ENCODE measurements at places on chromosomes 3 and 15.

DNA sequence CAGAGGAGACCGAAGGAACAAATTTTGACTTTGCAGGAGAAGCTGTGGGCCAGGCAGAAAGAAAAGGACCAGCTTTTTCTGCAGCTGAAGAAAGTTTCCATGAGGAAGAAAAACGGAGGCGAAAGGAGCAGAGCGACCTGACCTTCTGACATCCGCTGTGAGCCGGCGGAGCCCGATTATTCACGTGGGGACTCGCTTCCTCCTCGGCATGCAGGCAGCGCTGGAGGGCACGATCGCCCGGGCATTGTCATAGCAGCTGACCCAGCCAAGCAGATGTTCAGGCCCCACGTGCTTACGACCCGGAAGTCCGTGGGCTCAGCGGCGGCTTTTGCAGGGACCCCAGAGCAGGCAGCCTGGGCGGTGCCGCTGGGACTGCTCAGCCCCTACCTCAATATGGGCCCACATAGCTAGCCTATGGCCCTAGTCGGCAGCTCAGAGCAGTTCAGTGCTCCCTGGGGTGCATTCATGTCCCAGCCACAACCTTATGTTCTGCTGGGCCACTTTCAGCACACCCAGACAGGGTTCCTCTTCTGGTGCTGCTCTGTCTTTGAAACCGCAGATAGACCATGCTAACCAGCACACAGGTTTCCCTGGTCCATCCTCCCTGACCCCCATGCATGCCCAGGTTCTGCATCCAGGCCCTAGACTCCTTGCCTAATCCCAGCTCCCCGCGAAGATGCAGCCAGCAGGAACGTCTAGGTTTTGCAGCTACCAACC lies 10.5 kb upstream of the EIF4A2 start:
- peak; percentile 32 for DNase-seq

GRCh38 chr3:143924522-143925285 lies 46.9 kb upstream of the DIPK2A start:
- no peak for DNase-seq

GRCh38 chr3:86990012-86990733 lies 776 bp downstream of the VGLL3 start:
- no peak for DNase-seq

DNA sequence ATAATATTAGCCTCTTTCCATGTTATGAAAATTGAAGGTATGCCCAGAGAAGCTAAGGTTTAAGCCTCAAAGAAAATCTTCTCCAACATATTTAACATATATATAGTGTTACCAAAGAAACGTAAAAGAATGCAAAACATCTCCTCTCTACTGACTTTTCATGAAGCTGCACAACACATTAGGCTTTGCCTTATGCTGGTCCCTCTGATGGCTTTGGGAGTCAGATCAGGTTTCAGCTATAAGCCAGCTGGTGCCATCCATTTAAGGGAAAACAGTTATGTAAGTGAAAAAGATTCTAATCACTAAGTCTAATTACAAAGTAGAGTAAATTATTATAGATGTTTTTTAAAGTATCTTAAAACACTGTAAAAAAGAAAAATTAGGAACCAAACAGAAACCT lies 410.5 kb downstream of the LSAMP start:
- no peak for DNase-seq

GRCh38 chr15:101326462-101327146 lies 31.6 kb upstream of the SNRPA1 start:
- no peak for DNase-seq

DNA sequence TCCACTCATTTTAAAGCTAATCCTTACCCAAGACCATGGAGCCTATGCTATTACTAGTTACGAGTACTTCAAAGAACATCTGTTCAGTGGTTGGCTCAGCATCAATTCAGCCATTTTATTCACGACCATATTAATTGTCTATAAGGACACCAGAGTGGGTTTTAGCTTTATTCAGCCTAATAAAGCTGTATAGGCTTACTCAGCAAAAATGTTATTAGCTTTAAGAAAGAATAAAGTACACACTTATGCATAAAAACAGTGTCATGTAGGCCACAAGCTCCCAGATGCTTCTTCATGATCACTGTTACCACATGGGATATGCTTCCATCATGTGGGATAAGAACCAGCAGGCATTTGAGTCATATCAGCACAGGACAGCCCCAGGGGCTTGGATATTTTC lies 87.4 kb upstream of the GPR149 start:
- DNase-seq: no peak

DNA sequence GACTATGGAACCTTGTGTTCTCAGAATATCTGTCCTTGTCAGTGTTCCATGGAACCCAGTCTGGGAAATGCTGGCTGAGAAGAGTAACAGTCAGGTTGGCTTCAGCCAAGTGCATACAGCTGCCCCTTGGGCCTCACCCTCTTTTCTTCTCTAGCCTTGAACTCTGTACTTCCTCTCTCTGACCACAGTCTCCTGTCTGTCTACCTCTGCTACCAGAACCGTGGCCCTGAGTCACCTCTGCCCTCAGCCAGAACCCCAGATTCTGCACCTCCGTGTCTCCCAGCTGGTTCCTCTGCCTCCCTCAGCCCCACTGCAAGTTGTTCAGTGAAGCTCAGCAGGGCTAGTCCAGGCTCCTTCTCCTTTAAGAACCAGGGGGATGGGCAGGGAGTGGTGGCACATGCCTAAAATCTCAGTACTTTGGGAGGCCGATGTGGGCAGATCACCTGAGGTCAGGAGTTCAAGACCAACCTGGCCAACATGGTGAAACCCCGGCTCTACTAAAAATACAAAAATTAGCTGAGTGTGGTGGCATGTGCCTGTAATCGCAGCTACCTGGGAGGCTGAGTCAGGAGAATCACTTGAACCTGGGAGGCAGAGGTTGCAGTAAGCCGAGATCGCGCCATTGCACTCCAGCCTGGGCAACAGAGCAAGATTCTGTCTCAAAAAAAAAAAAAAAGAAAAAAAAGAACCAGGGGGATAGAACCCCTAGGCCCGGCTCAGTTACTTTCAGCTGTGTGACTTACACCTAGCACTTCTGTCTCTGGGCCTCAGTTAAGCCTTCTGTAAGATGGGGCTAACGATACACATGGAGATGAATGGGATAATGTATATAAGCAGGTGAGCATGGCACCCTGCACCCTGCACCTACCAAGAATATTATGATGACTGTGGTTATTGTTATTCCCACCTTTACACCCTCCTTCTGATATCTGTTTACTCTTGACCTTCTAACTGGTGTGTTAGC lies 24.3 kb upstream of the TATDN2 start:
- DNase-seq: peak; percentile 69

DNA sequence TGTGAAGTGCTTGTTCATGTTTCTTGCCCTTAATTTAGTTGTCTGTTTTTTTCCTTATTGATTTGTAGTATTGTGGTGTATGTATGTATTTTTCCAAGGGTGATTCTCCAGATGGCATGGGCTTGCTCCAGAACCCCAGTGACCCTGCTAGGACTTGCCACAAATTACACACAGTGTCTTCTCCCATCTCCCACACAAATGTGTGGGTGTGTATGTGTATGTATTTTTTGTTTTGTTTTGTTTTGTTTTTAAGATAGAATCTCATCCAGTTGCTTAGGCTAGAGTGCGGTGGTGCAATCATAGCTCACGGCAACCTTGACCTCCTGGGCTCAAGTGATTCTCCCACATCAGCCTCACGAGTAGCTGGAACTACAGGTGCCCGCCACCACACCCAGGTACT lies 36.2 kb upstream of the ARID3B start:
- DNase-seq: no peak

DNA sequence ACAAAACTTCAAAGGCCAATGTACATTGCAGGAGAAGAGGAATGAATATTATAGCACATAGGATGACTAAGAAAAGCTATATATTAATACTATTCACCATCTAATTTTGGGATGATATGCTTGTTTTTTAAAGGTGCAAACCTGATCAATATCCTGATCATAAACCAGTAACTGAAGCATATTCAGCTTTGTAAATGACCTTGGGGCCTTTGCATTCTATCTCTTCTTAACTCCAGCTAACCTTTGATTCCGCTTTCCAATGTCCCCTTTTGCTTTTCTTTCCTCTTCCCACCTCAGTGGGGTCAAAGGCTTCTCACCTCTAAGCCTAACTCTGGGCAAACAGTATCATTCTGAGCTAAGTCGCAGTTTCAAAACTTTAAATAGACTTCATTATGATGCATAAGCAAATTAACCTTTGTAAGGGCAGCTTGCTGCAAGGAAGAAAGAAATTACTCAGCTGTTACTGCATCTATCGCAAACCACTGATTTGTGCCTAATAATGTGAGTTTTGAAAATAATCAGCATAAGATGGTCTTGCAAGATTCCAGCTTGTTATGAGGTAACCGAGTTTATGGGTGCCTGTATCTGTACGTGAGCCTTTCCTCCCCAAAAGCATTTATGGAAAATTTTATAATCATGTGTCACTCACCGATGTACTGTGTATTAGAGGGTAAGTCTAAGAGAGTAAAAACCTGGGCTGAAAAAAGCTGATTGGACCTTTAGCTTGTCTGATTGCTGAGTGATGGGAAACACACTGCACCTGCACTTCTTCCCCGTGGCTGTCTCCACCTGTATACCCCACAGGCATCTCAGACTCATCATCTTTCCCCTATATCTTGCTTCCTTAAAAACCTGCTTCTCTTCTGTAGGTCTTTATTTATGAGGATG lies 116.8 kb downstream of the TPRG1 start:
- DNase-seq: no peak

- no peak for DNase-seq
Measured at GRCh38 chr3:110895054-110895453, 176.6 kb upstream of the NECTIN3 start.

- DNase-seq: no peak
Measured at GRCh38 chr15:88467935-88468528, 524 bp downstream of the MRPS11 start.

DNA sequence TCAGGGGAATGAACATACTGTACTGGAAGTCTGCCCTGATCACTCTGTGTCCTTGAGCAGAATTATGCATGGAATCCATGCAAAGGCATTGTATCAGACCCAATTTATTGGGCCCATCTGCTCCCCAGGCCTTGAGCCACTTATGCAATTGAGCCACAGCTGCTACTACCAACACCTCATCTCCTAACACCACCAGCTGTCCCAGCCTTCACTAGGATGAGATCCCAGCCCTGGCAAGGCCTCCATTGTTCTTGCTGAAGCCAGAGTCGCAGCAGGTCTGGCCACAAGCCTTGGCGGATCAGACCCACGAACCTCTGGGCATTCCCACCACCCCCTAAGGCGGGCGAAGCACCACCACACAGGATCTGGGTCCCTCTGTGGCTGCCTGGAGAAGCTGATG lies 9.2 kb upstream of the NME9 start:
- DNase-seq: no peak

DNA sequence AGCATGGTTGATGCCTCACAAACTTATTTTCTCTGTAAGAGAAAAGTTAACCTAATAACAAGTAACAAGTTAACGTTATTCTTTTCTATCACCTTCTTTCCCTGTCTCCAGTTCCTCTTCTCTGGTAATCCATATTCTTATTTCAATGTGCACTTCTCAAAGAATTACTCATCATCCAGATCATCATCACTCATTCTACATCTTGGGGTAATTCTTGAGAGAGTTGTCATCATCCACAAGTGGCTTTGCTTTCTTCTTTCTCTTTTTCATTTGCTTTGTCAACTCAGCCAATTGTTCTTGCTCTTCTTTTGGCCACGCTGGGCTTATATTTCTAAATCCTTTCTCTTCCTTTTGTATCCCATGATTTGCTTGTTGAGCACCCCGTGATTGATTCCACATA lies 20.8 kb upstream of the RNF111 start:
- no peak for DNase-seq

- DNase-seq: no peak
Measured at GRCh38 chr15:99480016-99480810, 85.6 kb upstream of the MEF2A start.

DNA sequence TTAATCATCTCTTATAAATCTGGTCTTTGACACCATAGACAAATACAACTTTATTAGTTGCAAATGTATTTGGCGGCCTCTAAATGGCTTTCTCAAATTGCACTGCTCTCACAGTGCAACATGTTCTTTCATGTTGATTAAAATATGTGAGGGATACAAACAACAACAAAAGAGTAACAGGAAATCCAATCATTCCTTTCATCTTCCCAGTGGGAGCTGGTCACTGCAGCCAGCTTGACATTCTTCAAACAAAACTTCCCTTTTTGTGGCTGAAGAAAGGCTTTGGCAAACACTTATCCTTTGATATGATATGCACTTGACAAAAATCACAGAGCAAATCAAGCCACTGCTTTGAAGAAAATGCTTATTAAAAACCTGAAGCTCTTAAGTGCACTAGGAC lies 973.6 kb downstream of the EPHA3 start:
- DNase-seq: no peak

- DNase-seq: no peak
Measured at GRCh38 chr3:20256144-20256543, 70.1 kb upstream of the SGO1 start.

DNA sequence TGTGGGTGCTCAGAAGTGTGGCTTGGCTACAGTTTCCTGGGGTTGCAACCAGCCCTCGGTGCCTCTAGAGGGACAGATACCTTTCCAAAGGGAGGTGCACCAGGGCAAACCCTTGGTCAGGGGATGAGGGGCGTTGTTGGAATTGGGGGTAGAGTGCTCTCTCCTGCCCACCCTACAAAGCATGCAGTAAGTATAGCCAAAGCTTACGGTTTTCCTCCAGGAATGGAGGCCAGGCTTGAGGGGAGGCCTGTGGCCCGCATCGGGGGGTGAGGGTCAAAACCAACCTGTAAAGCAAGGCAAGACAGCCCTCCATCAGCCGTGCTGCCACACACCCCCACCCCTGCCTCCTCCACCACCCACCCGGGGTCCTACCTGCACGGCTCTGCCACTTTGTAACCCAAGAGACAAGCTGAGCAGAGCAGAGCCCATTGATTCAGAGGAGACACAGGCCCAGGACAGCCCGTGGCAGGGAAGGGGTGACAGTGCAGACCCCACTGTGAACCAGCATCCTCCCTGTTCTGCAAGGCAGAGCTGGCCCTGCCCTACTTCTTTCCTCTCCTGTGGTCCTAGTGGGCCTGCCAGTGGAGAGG lies 41.5 kb downstream of the TLE3 start:
- DNase-seq: no peak

DNA sequence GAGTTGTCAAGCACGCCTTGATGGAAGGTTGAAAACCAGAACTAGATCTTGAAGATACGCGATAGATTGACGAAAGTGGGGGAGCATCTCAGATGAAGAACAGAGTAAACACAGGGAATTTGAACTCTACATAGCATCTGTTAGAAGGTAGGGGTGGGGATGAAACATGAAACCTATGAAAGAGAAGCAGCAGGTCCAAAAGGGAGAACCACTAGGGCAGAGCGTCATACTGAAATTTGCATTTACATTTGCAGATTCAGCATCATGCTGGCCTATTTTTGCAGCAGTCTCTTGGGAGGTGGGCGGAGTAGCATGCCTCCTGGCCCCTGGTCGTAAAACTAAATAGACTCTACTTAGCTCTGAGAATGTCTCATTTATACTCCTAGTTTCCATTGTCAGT lies 46.1 kb upstream of the RASGRP1 start:
- no peak for DNase-seq

DNA sequence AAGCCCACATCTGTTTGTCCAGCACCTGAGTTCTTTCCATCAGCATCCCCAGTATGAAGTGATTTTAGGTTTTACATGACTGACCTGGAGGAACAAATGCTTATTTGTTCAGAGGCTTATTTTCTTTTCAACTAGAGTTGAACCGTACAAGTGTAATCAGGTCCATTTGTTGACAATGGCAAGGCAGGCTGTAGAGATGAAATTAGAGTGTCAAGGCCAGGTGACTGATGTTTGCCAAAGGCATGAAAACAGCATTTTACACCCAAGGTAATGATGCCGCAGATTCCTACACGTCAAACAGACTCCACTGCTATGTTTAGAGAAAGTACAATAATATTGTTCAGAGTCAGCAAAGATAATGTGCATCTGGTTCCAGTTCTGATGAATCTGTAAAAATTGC lies 96.5 kb downstream of the KCNAB1 start:
- DNase-seq: no peak
